ENCODE measurements at places on chromosomes 13 and 19. TPM values are rescaled to one million over a fixed set of nuclear protein-coding genes. Genes with fewer than 3 reads are reported as not detected.

GRCh38 chr13:28138012-28138755 is at the start of gene PAN3:
Gene PAN3 (plus strand): TSS chr13:28138545. CDS start chr13:28138658, 113 bp downstream.
- H3K4me1 ChIP-seq = peaks cover 42% of the 10 kb centered on the region
- H3K4me3 ChIP-seq = peak within 1 kb of the TSS; percentile 95
- peak within 1 kb of the TSS; percentile 98 for H3K27ac ChIP-seq
- DNase-seq = peak; percentile 96
- H3K27me3 ChIP-seq = no peaks in the 10 kb centered on the region

GRCh38 chr19:56153507-56153906 is 12.4 kb downstream of the ZNF444 start:
- H3K4me1 ChIP-seq = no peaks in the 10 kb centered on the region
- no peaks in the 10 kb centered on the region for H3K27me3 ChIP-seq
- no peak overlapping the region for H3K27ac ChIP-seq
- no peak for DNase-seq
- H3K36me3 ChIP-seq = no peaks in the 10 kb centered on the region

- DNase-seq = no peak
- H3K27ac ChIP-seq = no peak overlapping the region
- no peaks in the 10 kb centered on the region for H3K36me3 ChIP-seq
- H3K27me3 ChIP-seq = no peaks in the 10 kb centered on the region
- H3K4me3 ChIP-seq = no peak overlapping the region
- H3K4me1 ChIP-seq = peaks cover 3% of the 10 kb centered on the region
Observed at GRCh38 chr13:42876270-42876714, 94.9 kb downstream of the FAM216B start.

GRCh38 chr13:113002206-113002912 is 33.3 kb downstream of the MCF2L start:
- H3K27me3 ChIP-seq = peaks cover 23% of the 10 kb centered on the region
- no peak for DNase-seq
- H3K36me3 ChIP-seq = no peaks in the 10 kb centered on the region
- no peak overlapping the region for H3K27ac ChIP-seq

ANGPTL8 gene
- total RNA-seq = not detected

POU2F2 gene
- total RNA-seq = 2.0 TPM

GPR4 gene
- 9.5 TPM for total RNA-seq

Measured in left lung (tissue), 14 donors.